ENCODE measurements at places on chromosomes 11 and 22.

DNA sequence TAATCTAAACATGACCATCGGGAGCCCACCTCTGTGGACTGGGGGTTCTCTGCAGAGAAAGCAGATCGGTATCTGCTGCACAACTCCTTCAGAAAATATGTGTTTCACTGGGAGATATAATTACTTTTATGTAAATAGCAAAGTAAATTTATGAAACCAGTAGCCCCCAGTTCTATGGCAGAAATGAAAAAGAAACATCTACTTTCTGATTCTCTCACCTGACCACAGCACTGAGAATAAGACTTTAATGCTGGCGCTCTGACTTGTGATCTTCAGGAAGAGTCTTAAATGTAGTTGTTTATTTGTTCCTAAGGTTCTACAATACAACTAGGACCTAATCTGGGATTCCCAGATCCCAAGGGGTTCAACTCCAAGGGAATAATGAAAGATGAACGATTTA is 518.0 kb downstream of the DLG2 start:
- DNase-seq, result no peak

DNA sequence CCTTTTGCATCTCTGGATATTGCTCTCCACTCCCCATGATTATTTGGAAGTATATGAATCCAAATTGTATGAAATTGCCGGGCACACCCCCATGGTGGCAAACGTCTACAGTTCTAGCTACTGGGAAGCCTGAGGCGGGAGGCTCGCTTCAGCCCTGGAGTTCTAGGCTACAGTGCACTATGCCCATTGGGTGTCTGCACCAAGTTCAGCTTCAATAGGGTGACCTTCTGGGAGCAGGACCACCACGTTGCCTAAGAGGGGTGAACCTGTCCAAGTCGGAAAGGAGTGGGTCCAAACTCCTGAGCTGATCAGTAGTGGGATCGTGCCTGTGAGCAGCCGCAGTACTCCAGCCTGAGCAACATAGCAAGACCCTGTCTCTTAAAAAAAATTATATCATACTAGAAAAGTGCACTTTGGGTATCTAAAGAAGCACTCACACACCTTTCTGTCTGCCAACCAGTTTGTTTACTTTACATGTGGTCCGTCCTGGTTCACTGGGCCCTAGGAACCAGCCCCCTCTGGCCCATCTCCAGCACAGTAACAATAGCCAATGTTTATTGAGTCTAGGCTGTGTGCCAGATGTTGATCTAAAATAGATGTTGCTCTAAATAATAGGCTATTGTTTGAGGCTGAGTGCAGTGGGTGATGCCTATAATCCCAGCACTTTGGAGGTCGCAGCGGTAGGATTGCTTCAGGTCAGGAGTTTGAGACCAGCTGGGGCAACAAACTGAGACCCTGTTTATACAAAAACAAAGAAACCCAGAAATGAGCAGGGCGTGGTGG is 16.4 kb upstream of the KAT5 start:
- no peak for DNase-seq

GRCh38 chr11:100631316-100631715 is 55.8 kb upstream of the ARHGAP42 start:
- no peak for DNase-seq

GRCh38 chr11:112025707-112026106 is 499 bp downstream of the DLAT start:
- DNase-seq, result no peak

GRCh38 chr11:68818181-68818580 is 23.5 kb downstream of the CPT1A start:
- no peak for DNase-seq

All from stimulated activated CD4-positive, alpha-beta T cell treated with anti-CD3 and anti-CD28 coated beads, Interleukin-1b, Interleukin-23, amount 100 ng/mL, for 1 hour (primary cell).